ENCODE measurements at places on chromosomes 1 and 21.

GRCh38 chr1:212518188-212519054 lies 85.7 kb downstream of the NENF start:
- no peak for DNase-seq

GRCh38 chr1:20445956-20446355 lies 40.1 kb downstream of the CAMK2N1 start:
- DNase-seq, result no peak

DNA sequence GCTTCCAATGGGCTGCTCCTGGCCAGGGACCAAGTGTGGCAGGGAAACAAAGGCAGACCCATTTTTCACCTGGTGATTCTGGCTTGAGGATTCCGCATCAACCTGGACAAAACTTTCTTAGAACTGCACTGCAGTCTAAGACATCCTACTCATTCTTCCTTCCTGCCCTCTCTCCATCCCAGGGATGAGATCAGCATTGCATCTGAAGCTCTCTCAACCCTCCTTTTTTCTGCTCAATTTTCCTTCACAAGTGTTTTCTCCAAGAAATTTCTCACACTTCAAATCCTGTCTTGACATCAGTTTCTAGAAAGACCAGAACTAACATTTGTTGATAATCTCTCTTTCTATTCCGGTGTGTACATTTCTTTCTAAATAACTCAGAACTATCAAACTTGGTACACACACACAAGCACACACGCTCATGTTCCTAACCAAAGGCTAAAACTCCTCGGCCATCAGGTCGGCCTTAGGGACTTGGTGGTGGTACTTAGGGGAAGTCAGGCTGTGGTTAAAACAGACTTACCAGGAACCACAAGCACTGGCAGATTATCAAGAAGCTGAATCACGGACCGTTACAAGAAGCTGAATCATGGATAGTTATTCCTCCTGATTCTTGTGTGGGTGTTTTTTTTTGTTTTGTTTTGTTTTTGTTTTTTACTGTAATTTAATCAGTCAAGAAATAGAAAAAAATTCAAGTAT lies 21.0 kb upstream of the CXADR start:
- no peak for DNase-seq

- DNase-seq, result no peak
These were observed 61.2 kb downstream of the TCP10L start for GRCh38 chr21:32523988-32524719.

DNA sequence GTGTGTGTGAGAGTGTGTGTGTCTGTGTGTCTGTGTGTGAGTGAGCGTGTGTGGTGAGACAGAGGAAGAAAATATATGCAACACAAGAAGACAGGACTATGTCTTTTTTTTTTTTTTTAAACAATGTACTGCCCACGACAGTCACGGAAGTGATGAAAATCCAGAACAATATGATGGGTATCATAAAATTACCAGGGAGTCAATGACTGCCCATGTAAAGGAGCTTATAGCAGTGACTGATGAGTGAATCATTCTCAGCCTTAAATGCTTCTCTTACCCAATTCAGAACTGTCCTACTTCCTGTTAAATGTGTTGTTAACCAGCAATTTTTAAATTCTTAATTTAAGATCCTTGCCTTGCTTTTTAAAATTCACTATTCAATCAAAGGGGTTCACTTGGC lies 46.6 kb downstream of the RGS7 start:
- DNase-seq, result no peak

DNA sequence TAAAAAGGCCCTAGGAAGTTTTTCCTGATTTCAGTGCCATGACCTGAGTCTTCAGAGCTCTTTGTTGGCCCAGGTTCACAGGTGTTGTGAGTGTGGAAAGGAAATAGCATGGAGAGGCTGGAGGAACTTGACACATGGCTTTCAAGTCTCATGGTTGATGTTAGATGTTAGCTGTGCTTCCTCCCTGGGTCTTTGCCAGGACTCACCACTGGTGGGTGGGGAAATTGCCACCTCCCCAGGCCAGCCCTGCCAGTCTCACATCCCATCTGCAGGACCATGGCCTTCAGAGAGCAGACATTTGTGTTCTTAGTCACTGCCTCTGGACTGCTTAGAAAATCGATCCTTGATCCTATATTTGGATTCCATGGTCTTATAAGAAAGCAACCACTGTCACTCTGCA lies 383.2 kb downstream of the DISC1 start:
- DNase-seq, result no peak

DNA sequence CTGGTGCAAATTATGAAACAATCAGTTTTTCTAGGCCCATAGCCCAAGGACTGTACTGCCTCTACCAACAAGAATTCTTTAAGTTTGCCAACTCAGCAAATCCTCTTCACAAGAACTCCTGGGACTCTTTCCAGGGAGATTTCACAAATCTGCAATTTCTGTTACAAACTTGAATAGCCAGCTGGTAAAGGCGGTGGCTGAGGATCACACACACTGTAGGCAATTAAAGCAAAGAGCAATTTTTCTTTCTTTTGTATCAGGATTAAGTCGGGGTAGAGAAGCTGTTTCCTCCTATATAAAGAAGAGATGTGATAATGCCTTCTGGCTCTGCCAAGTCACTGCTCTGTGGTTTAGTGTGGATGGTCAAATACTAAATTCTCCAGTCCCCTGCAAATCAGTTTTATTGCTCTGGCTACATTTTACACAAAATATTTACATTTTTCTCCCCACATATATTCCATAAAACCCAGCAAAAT lies 1.7 kb downstream of the ALDH9A1 start:
- DNase-seq, result no peak

- DNase-seq, result no peak
These were observed 65.4 kb downstream of the UBIAD1 start for GRCh38 chr1:11338284-11338924.

DNA sequence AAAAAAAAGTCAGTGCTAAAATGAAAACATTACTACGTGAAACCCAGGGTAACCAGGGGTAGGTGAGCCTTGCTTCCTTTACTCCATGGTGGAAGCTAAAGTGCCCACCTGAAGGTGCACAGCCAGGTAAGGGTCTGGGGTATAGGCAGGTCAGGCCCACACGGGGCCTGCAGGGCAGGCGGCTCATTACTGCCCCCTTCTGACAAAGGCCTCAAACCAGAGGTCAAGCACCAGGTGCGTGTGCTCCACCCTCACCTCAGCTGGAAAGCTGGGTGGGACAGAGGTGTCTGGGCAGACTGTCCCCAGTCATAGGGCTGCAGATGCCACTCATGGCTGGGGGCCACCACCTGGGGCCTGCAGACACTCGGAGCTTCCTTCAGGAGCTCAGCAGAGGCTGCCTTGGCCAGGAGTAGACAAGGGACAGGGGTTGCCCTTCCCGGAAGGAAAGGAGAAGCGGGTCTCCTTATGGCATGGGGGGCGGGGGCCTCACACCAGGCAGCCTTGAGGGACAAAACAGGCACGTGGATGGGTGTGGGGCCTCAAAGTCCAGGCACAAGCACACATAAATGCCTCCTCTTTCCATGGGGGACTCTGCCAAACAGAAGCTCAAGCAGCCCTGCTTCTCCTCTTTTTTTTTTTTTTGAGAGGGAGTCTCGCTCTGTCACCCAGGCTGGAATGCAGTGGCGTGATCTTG lies 36.2 kb downstream of the ACOT7 start:
- no peak for DNase-seq

DNA sequence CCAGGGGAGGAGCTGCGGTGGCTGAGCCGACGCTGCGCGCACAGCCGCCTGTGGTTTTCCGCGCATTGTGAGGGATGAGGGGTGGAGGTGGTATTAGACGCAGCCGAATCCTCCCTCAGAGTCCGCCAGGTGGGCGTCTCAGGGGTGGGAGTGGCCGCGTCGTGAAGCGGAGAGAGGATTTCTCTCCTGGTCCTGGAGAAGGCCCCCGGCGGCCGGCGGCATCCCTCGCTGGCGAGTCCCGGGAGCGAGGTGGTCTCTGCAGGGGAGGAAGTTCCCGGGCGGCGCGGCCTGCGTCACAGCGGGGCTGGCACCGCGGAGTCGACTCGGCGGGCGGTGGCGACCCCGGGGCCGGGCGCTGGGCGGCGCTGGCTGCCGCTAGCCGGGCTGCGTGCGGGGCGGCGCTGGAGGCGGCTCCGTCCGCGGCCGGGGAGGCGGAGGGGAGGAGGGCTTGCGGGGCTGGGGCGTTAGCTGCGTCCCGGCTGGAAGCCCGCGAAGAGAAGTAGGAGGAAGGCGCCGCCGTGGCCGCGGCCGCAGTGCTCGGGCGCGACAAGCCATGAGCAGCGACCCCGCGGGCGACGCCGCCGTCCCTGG lies at the start of gene LRRC8C:
Gene LRRC8C (plus strand): TSS at position 464 of the 591 bp plus-strand sequence. CDS start 53,354 bp downstream, outside the sequence.
- DNase-seq, result peak; percentile 83

DNA sequence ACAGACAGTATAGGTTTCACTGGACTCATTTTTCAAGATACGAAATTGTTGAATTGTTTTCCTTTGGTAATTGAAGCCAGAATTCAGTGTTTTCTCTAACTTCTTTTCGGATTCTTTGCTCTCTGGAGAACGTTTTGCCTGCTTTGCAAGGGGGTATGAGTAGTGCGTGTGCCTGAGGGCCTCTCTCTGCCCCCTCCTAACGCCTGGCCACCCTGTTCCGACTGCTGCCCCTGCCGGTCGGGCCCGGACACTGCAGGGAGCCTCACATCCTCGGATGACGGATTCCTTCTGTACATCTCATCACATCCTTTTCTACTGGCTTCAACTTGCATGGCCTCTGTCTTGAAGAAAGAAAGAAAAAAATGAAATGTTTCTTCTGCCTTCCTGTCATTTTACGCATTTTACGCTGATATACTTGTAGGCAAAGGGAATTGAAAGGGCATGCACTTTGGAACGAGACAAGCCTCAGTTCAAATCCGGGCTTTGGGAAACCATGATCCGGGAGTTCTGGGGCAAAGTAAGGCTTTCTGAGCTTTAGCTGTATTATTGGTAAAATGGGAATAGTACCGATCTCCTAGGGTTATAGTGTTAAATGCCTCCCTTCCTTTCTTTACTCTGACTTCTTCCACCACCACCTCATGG lies 65.1 kb downstream of the DISC1 start:
- no peak for DNase-seq

DNA sequence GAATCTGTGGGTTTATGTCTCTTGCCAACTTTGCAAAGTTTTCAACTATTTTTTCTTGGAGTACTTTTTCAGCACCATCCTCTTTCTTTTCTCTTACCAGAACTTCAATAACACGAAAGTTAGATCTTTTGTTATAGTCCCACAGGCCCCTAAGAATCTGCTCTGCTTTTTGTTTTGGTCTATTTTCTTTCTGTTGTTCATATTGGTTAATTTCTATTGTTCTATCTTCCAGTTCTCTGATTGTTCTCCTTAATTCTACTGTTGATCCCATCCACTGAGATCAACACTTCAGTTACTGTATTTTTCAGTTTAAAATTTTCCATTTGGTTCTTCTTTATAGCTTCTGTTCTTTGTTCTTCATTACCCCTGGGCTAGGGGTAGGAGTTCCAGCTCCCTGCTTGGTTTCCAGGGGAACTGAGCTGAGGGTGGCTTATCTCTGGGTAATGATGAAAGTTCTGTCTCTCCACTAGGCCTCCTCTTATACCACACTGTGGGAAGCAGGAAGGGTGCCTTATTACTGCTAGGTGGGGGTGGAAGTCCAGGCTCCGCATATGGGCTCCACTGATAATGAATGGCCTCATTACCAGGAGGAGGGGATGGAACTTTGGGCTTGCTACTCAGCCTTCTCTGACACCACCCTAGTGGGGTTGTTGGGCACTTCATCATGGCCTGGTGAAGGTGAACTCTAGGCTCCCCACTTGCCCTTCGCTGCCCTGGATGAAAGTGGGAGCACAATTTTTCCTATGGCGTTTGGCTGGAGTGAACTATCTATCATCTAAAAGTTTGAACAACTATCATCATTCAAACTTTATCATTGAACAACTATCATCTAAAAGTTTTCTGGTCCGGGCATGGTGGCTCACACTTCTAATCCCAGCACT lies 39.3 kb downstream of the NAV1 start:
- DNase-seq, result no peak

- no peak for DNase-seq
These were observed 110.8 kb upstream of the HOOK1 start for GRCh38 chr1:59703918-59704378.

DNA sequence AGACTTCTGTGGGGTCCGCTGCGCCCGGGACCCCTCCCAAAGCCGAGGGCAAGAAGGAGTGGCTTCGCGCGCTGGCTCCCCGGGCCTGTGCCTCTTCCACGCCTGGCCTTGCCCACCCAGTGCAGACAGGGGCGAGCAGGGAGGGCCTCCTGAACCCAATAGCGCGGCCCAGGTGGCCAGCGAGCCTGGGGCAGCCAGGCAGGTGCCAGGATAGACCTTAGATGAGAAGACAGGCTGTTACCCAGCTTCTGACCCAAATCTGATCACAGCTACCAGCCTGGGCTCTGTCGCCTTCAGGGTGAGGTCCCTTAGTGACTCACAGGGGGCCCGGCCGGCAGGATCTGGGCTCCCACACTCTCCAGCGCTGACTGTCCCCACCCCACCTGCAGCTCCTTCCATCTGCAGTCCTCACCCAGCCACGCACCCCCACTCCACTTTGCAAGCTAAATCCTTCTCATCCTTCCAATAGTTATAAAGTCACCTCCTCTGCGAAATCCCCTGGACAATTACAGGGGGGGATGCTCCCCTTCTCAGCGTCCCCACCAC lies 9.6 kb downstream of the CLEC20A start:
- DNase-seq, result no peak

DNA sequence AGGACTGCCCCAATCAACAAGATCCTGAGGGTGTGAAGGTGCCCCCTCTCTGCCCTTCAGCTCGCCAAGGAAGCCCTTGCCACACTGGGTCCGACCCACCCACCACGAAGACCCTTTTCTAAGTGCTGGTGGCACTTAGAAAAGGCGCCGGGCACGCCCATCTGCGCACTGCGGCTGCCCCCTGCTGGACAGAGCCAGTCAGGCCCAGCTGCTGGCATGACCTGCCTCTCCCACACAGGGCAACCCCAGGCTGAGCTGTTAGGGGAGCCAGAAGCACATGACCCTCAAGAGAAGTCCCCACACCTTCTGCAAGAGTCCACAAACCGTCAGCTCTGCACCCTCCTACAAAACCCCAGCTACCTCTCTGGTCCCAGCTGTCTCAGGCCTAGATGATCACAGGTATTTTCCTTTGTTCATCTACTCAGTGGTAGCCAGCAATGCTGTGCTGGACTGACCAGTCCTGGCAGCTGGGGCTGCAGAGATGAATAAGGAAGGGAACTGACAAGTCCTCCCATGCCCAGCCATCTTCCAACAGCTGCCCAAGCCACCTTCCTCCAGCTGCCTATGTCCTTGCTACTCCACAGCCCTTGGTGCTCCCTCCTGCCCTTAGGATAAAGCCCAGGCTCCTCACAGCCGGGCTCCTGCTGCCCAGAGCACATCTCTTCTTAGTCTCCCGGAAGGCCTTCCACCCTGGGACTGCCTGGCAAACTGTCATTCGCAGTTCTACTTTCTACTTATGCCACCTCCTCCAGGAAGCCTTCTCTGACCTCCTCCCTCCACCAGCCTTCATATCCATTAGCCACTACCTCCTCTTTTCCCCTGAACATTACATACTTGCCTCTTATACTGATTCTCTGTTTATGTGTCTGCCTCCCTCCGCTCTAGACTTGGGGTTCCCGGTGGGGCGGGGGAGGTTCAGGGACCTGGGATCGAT lies 39.8 kb upstream of the ZC3H12A start:
- peak; percentile 58 for DNase-seq

DNA sequence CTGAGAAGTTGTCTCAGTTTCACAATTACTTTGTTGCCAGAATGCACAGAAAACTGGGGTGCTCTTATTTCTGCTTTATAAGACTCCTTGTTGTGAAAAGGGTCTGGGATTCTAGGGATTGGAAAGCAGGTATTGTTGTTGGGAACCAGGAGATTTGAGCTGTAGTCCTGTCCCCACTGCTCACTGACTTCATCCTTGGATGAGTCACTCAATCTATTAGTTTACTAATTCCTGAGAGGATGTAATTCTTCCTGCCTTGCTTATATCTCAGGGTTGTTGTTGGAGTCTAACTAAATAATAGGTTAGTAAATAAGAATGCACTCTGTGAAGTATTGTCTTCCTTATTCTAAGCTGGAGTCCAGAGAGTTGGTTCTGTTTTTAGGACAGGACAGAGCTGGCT lies 172.5 kb upstream of the GALNT2 start:
- DNase-seq, result no peak
